Lung (tissue), 17 donors: ENCODE measurements at places on chromosomes 13 and 19.
A peak's percentile ranks its signal among the peaks of the same experiment; 100 is the strongest.

GRCh38 chr13:100588331-100589177 is at the start of gene GGACT:
Gene GGACT (minus strand): TSS chr13:100588789. CDS start chr13:100532591, 56,198 bp downstream.
- DNase-seq = peak; percentile 76

- no peak for DNase-seq
Observed at GRCh38 chr19:38009650-38010242, 102.7 kb downstream of the SIPA1L3 start.

GRCh38 chr19:49687566-49688316 is 1.7 kb upstream of the ADM5 start:
- peak; percentile 38 for DNase-seq

DNA sequence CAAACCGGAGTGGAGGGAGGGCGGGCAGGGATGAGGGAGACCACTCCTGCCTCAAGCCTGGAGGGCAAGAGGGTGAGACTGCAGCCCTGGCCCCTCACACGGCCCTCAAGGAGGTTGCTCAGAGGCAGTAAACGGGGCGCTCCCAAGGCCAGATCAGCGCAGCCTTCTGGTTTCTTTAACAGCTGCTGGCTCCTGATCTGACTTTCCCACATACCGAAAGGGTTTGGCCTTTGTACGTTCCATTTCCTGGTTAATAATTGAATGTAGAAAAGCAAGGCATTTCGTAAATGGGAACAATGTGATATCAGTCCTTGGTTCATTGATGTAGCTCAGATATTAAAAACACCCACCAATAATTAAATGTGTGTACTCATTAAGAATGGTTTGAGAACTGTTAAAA is 71.5 kb downstream of the GGACT start:
- DNase-seq = no peak

- DNase-seq = peak; percentile 86
Observed at GRCh38 chr19:13817615-13818371, 22.6 kb downstream of the ZSWIM4 start.

- no peak for DNase-seq
Observed at GRCh38 chr19:7004313-7004931, 16.8 kb downstream of the MBD3L2B start.

GRCh38 chr13:58081301-58081820 is 449.8 kb downstream of the PCDH17 start:
- no peak for DNase-seq

GRCh38 chr13:20401931-20402856 is 123.5 kb downstream of the CRYL1 start:
- DNase-seq = no peak
